ENCODE measurements at places on chromosomes 3 and 15.

DNA sequence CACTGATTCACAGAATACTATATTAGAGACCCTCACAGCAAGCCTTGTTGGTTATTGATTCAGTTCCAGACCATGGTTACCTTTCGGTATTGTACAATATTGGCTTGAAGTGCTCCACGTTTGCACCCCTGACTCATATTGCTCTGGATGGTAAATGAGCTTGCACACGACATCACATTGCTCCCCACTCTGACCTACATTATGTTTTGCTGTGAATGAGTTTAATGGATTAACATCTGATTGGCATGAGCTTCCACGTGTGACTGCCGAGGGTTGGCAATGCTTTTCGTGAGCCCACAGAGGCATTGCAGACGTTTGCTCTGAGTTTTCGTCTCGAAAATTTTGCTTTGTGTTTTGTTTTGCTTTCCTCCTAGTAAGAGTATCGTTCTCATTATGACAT, 225.8 kb upstream of the ICE2 start:
- DNase-seq: no peak

- no peak for DNase-seq
These were observed 35.9 kb upstream of the TRAK1 start for GRCh38 chr3:42055291-42055690.

- DNase-seq: no peak
These were observed 15.3 kb downstream of the H1-8 start for GRCh38 chr3:129558081-129558771.

DNA sequence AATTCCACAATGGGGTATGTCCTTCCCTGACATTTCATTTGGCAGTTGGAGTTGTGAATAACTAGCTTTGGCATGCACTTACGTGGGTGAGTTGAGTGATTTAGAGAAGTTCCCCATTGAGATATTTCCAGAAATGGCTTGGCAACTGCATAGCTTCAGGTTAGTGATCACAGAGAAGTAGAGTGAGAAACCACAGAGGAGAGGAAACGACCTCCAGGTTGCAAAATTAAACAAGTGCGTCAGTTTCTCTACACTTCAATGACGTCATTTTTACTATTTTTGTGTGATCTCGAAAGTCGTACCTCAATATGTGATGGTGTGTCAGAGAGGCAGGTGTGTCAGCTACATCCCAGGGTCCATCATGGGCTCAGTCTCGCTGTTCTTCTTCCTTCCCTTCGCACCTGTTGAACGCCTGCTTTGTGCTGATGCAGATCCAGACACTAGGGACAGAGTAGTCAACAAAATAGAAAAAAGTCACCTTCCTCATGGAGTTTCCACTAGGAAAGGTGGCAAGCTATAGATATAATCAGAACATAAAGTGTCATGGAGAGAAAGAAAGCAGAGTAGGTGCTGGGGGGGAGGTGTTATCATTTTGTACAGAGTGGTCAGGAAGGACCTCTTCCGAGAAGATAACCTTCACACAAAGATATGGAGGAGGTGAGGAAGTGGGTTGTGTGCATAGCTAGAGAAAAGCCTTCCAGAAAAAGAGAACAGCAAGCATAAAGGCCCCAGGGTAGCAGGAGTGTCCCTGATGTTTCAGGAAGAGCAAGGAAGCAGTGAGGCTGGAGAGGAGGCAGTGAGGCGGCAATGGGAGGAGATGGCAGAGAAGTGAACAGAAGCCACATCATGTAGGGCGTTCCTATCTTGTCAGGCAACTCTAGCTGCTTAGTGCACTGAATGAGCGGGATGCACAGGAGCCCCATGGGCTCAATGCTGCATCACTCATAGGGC, 75.6 kb downstream of the MCTP2 start:
- no peak for DNase-seq

DNA sequence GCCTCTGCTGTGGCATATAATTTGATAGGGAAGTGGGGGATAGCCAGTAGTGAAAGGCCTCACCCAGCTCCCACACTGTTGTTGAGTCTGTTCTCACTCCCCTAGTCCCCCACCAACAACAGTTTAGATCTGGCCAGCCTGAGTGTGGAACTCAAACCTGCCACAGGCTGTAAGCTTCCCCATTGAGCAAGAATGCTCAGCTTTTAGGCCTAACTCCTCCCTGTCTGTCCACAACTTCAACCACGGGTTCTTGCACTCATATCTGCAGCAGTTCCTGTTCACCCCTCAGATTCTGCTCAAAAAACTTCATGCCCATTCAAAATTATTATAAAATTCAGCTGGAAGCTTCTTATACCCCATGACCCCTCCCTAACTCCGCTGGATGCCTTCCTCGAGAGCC, 975.1 kb downstream of the NSUN3 start:
- DNase-seq: no peak

DNA sequence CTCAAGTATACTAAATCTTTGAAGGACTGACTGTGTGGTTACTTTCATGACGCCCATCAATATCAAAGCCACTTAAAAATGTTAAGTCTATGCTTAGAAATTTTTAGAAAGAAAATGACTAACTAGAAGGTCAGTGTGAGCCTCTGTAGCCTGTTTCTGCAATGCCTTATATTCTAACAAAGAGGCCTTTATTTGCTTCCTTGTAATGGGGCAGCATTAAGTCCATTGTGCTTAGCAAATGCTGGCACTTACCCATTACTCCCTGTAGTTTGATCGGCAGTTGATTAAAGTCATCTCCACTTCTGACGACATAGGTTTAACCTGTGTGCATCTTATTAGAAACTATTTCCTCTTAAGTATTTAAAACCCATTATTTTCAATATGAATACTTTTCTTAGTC, 91.6 kb upstream of the FAM98B start:
- no peak for DNase-seq

GRCh38 chr3:4850211-4850927, 128.9 kb upstream of the BHLHE40 start:
- DNase-seq: no peak

DNA sequence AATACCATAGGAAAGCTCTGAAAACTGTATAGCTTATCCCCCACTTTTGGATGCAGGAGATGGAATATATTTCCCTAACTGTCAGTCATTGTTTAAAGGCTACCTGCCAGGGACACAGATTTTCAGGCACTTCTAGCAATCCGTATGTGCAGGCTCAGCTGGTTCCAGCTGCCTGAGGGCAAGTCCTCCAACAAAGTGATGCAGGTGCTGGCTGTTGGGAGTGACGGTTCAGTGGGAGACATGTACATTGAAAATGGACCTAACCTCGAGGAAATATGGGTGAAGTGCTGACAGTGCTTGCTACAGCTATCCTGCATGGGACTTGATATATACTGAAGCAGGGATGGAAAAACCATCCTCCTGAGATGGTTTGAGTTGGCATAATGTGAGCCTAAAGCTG, 153.1 kb upstream of the GAP43 start:
- no peak for DNase-seq

GRCh38 chr3:65953301-65953812, 85.4 kb downstream of the MAGI1 start:
- no peak for DNase-seq

- no peak for DNase-seq
These were observed 66.4 kb downstream of the XXYLT1 start for GRCh38 chr3:195204360-195205163.

DNA sequence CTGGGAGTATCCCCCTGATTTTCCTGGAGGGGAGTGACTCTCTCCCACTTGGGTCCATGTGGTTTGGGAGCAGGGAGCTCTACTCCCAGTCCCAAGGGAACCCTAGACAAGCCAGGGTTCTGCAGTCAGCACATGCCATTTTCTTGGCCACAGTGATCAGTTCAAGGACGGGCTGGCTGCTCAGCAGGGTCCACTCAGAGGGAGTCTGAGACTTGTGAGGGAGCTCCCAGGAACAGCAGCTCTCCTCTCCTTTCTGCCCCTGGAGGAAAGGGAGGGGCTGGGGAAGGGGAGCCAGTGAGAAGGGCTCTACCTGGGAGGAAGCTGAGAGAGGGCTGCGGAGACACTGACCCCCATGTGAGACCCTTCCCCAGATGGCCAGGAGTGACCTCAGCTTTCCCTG, 29.1 kb upstream of the LMCD1 start:
- no peak for DNase-seq

DNA sequence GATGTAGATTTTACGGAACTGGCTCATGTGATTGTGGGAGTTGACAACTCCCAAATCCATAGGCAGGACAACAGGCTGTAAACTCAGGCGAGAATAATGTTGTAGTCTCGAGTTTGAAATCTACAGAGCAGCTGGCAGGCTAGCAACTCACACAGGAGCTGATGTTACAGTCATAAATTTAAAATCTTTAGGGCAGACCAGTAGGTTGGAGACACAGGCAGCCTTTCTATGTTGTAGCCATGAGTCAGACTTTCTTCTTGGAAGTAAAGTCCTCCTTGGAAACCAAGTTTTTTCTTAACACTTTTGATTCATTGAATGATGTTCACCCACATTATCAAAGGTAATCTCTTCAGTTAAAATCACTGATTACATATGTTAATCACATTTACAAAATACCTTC, 89.1 kb upstream of the ALCAM start:
- DNase-seq: no peak

- no peak for DNase-seq
These were observed 33.0 kb downstream of the THBS1 start for GRCh38 chr15:39613861-39614260.

GRCh38 chr3:129485721-129486663, 42.4 kb upstream of the RHO start:
- no peak for DNase-seq

DNA sequence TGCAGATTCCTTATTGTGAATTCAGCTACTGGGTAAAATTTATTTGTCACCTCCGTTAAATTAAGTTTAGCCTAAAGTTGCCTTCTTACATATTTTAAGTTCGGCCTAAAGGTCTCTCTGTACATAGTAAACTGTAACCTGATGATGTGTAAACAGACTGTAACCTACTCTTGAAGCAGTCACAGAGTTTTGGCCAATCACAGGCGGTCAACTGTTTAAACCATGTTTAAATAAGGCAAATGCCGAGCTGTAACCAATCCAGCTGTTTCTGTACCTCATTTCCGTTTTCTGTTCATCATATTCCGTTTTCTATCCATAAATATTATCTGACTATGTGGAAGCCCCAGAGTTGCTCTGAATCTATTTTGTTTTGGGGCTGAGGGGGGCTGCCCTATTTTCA, 2.4 kb upstream of the ADAMTSL3 start:
- DNase-seq: no peak

DNA sequence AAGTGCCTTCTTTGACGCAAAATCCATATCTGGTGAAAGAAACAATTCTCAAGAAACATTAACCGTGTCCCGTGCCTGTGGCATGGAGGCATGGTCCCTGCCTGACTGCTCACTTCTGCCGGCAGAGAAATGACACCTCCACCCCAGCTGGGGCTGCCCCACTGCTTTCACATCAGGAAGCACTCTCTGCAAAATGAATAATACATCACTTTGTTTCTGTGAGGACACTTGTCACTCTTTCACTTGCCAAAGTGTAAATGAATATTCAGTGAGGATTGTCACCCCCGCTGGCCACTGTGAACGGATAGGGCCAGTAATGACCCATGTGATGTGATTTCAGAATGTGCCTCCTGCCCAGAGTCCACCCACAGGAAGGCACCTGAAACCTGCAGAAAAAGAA, 31.1 kb upstream of the SLC24A5 start:
- no peak for DNase-seq

- DNase-seq: no peak
These were observed 207.9 kb upstream of the GAP43 start for GRCh38 chr3:115415246-115415996.

DNA sequence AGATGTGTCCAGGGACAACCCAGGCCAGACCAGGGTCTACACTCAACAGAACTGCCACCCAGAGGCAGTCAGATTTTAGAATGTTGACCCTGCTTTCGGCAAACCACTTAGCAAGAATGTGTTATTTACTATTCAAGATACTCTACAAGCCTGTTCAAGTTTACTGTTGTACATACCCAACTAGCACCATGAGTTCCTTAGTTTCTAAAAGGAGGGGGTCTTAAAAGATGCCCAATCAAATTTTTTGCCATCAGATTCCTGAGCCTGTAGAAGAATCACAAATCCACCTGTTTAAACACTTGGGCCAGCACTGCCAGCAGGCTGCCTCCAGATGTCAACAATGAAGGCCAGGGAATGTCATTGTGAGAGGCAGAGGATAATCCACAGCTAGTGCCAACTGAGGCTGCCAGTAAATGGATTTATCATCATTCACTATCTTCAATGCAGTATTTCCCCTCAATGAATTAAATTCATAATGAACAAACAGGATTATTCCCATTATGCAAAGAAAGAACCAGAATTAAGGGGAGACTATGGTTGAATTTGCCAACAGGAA, 43.5 kb upstream of the SNRPA1 start:
- no peak for DNase-seq

GRCh38 chr15:37586976-37587375, 347.5 kb upstream of the TMCO5A start:
- DNase-seq: no peak

GRCh38 chr3:105369500-105370371, 3.0 kb downstream of the ALCAM start:
- DNase-seq: no peak

GRCh38 chr3:121870717-121871116, 23.5 kb upstream of the SLC15A2 start:
- DNase-seq: no peak

GRCh38 chr3:70853161-70853944, 540.9 kb upstream of the MDFIC2 start:
- no peak for DNase-seq

DNA sequence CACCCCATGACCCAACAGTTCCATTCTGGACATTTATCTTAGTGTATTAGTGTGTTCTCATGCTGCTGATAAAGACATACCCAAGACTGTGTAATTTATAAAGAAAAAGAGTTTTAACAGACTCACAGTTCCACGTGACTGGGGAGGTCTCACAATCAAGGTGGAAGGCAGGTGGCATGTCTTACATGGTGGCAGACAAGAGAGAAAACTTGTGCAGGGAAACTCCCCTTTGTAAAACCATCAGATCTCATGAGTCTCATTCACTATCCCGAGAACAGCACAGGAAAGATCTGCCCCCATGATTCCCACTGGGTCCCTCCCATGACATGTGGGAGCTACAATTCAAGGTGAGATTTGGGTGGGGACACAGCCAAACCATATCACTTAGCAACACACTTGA, 21.6 kb upstream of the GPD1L start:
- no peak for DNase-seq

DNA sequence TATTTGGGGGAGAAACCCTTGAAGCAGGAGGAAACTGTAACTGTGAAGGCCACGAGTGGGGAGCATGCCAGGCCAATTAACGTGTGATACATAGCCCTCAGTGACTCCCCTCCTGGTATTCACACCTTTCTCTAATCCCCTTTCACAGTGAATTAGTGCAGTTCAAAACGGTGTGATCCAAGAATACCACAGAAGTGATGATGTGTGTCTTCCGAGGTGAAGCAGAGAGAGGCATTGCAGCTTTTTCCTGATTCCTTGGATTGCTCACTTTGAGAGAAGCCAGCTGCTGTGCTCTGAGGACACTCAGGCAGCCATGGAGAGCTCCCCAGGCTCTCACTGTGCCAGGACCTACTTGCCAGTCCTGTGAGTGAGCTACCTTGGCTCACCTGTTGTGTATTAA, 17.3 kb downstream of the NIPA2 start:
- DNase-seq: no peak

DNA sequence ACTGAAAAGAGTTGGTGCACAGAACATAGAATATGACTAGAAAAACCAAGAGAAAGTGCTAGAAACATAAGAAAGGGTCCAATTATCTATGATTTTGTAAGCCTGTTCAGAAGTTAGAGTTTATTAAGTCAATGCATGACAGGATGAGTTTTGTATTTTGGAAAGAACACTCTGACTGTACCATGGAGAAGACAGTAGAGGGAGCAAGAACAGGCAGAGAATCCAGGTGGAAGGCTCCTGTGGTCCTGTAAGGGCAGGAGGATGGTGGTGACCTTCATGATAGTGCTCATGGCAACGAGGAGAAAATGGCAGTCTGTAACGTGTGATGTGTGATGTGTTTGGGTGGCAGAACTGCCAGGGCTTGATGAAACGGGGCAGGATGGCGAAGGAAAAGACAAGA, 249.1 kb downstream of the CTNNB1 start:
- no peak for DNase-seq
